ENCODE measurements at places on chromosomes 2 and 18.
A peak's percentile ranks its signal among the peaks of the same experiment; 100 is the strongest.

GRCh38 chr2:37648331-37649011, 23.0 kb downstream of the CDC42EP3 start:
- peak; percentile 28 for DNase-seq

DNA sequence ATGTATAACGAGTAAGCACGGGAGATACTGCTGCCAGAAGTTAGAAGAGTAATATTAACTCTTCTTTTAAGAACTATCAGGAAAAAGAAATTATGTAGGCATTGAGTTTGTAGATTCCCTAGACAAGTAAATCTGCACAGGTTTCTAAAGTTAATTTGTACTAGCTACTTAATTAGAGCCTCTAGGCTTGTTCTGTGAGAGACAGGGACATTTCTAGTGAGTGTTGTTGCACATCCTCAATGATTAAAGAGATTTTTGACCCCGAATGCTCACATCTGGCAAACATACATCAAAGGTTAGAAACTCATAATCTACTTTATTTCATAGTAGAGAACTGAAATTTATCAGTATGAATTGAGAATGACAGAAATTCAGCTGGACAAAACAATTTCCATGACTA, 669.0 kb upstream of the CDH7 start:
- no peak for DNase-seq

DNA sequence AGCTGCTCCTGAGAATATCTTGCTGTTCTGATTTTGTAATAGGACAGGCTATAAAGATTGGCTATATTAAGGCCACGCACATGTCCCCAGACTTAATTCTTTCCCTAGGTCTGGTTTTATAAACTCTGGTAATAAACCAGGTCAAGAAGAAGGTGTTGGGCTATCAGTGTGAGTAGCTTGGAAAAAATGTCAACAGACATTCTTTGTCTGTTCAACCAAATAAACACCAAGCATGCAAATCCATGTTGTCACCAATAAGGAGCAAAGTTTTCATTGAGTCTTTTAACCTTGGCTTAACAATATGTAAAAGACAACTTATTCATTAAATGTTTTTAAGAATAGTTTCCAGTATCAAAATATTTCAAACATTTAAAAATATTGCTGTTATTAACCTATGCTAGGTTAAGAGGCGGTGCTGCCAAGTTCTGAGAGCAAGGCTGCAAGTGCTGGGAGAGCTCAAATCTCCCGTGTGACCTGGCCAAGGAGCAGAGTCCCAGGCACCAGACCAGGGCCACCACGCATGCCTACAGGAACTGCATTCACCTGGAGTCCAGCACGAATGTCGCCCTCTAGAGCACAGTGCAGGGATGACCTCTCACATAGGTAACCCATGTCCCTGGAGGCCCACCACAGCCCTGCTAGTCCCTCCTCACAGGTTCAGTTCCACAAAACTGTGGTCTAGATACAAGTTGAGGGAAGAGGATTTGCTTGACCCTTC, 120.5 kb upstream of the POU3F3 start:
- DNase-seq: peak; percentile 35

- peak; percentile 71 for DNase-seq
These were observed at the start of gene NRP2 for GRCh38 chr2:205682239-205682970. NRP2 (plus strand) TSS chr2:205682501; CDS start chr2:205683291, 790 bp downstream.

DNA sequence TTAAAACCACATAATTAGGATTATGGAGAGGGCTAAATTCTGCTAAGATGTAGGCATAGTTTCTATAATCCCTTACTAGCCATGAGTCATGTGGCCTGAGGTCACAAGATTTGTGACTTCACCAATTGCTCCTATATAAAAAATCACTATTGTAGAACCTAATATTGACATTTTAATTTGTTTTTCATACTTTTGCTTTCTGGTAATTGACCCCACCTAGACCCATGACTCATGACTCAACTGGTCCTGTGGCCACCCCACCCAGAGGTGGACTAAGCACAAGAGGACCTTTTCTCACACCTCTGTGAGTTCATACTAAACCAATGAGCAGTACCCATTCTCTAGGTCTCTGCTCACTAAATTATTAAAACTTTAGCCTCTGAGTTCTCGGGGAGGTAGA, 1567.5 kb upstream of the LRRTM1 start:
- DNase-seq: no peak

- peak; percentile 40 for DNase-seq
These were observed 944 bp downstream of the RAB3GAP1 start for GRCh38 chr2:135052997-135053474.

DNA sequence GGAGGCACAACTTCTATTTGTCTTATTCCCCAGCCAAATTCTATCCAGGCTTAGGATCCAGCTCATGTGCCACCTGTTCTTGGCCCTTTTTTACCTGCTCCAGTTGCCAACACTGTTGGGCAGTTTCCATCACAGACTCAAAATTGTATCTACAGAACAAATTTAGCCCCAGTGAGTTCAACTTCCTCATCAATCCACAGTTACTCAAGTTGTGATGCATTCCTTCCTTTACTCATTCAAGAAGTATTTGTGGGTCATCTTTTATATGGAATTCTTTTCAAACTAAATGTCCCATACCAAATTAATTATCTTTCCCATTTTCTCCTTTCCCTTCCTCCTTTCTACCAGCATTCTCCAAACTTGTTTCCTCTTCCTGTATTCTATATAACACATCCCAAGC, 12.7 kb upstream of the DDX18 start:
- DNase-seq: no peak

- no peak for DNase-seq
These were observed 82.2 kb downstream of the EPAS1 start for GRCh38 chr2:46379213-46380037.

DNA sequence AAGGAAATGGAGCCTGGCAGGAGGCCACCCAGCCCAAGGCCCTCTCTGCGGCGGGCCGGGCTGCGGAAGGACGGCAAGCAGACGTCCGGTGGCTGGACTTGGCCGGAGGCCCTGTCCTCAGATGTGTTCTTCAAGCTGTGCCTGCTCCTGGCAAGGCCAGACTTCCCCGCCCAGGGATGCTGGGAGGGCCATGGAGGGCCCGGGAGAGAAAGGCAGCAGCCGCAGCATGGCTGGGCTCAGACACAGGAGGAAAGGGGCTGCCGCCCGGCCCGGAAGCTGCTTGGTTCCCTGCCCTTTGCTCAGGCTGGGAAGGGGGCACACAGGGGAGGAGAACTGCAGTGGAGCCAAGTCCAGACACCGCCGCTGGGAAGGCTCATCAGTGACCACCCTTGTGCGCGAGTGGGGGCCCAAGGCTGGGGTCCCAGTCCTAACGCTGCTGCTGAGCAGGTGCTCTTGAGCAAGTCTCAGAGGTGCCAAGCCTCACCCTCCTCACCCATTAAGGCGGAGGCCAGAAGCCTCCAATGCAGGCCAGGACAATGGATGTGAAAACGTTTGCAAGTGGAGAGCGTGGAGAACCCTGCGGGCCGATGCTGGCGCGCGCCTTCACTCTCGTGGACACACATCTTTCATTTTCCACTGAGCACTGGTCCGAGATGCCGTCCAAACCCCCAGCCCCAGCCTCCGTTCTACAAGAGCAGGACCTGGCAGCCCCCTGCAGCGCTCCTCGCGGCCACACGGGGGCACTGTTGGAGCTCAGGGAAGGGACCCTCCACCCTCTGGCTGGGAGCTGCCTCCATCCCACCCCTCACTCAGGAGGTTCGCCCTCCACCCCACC, 7.9 kb downstream of the CROCC2 start:
- peak; percentile 71 for DNase-seq

GRCh38 chr2:70647873-70648481, 94.4 kb upstream of the TGFA start:
- DNase-seq: peak; percentile 81

DNA sequence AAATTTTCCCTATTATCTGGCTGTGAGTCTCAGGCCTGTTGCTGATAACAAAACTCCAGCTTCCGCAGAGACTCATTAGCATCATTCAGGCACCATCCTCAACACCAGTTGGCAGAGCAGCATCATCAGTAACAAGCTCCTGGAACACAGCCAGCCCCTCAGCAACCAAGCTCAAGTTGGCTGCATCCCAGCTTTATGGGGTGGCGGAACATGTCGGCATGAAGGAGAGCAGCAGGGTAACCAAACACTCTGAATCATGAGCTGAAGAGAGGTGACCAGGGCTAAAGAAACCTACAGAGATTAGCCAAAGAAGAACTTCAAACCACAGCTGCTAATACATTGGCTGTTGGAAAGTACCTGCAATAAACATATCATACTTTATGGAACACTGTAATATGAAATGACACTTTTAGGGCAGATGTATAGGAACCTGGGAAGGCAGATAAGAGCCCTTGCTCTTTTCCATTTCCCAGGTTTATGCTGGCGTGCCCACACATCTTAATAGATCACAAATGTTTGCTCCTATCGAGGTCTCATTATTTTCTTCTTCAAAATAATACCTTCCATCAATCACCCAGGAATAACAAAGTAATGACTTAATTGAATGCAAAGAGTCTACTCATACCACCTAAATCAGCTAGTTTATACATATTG, 63.8 kb downstream of the PDE11A start:
- no peak for DNase-seq

DNA sequence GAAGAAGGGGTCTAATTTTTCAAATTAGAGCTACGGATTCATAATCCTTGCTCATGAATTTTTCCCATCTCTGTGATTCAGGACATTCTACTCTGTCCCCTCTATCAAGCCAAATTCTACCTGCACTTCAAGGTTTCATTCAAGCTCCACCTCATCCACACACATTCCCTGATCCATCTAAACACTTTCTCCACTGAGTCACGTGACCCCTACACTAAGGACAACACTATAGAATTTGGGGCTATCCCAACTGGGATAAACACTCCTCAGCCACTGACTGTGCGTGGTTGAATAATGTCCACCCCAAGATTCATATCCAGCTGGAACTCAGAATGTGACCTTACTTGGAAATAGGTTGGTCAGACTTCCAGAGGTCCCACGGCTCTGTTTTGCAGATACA, 159.9 kb upstream of the ACVR2A start:
- no peak for DNase-seq

- no peak for DNase-seq
These were observed 28.5 kb downstream of the CIB4 start for GRCh38 chr2:26612522-26613240.

DNA sequence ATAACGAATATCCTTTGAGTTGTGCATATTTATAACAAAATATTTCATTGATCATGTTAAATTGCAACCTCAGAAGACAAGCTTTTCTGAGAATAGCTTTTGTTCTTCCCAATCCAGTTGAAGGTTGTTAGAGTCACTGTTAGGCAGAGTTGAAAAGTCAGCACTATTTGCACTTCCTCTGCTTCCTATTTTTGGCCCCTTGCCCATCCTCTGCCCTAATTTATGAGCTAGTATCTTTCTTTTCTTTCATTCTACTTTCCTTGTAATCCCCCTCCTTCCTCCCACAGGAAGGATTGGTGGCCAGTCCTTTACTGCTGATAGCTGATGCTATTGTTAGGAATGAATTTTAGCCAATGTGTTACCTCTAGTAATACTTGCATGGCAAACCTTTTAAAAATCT, 4.9 kb downstream of the RALB start:
- DNase-seq: no peak

- no peak for DNase-seq
These were observed 289.9 kb downstream of the LRRTM1 start for GRCh38 chr2:80014637-80015036.

DNA sequence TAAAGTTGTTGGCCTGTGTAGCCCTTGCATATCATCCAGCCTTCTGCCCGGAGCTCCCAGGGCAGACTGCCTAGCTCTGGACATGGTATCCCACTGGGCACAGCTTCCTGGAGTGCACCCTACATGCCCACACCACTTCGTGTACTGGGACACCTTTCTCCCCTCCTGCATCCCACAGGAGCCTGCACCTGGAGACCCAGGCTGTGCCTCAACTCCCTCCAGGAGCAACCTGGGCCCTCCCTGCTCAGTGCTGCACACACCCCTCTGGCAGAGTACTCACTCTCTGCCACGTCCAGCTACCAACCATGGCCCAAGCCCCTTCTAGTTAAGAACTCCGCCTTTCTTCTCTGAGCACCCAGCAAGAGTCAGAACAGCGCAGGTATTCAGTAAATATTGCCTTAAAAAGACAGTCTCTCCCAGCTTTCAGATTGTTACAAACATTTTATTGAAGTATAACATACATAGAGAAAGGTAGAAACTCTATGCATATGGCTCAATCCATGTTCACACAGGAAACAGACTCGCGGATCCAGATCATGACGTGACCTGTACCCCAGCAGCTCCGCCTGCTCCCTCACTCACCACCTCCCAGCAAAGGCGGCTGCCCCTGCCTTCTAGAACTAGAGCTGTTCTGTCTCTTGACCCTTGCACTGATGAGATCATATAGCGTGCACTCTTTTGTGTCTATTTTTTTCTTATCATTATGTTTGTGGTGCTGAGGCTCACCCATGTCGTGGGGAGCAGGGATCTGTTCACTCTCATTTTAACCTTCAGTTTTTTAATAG, 98.4 kb upstream of the MYCN start:
- DNase-seq: no peak

- DNase-seq: no peak
These were observed 11.3 kb upstream of the CIB4 start for GRCh38 chr2:26652361-26653041.

GRCh38 chr2:133498662-133499585, 69.3 kb downstream of the NCKAP5 start:
- DNase-seq: no peak

GRCh38 chr2:56132138-56132537, 51.7 kb upstream of the CCDC85A start:
- DNase-seq: no peak

DNA sequence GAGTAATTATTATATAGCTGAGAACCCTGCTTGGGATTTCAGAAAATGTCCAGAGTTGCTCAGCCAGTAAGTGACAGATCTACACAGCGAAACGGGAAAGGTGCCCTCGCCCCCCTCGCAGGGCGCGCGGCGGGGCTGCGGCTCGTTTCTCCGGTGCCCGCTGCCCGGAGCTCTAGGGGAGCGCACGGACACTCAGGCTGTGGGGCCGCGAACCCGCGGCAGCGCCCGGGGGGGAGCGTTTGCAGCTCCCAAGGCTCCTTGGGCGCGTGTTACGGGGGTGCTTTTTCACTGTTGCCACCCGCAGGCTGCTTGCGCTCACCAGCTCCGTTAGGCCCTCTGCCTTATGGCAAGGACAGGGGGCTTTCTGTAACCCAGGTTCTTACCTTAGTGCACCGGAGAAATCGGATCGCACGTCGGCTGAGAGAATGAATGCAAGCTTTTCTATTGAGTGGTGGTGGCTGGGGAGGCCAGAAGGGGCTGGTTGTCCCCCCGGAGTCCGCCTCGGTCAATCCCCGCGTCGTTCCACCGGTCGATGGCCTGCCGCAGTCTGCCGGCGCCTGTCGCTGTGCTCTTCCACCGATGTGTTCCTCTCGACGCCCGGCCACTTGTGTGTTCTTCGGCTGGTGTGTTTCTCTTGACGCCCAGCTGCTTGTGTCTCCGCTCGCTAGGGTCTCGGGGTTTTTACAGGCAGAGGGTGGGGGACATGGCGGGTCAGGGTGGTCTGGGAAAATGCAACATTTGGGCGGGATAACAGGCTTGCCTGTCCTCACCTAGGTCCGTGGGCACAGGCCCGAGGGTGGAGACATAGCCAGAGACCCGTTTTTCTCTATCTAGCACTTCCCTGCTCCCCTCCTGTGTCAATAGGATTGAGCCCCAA, 758.8 kb upstream of the DDX18 start:
- no peak for DNase-seq

- DNase-seq: no peak
These were observed 234.3 kb downstream of the AGAP1 start for GRCh38 chr2:235727891-235728799.
